Islet precursor cell (in vitro differentiated cells): ENCODE measurements at places on chromosomes 12 and 14.
A peak's percentile ranks its signal among the peaks of the same experiment; 100 is the strongest.

GRCh38 chr12:22034709-22035506, 11.1 kb upstream of the CMAS start:
- DNase-seq = no peak

DNA sequence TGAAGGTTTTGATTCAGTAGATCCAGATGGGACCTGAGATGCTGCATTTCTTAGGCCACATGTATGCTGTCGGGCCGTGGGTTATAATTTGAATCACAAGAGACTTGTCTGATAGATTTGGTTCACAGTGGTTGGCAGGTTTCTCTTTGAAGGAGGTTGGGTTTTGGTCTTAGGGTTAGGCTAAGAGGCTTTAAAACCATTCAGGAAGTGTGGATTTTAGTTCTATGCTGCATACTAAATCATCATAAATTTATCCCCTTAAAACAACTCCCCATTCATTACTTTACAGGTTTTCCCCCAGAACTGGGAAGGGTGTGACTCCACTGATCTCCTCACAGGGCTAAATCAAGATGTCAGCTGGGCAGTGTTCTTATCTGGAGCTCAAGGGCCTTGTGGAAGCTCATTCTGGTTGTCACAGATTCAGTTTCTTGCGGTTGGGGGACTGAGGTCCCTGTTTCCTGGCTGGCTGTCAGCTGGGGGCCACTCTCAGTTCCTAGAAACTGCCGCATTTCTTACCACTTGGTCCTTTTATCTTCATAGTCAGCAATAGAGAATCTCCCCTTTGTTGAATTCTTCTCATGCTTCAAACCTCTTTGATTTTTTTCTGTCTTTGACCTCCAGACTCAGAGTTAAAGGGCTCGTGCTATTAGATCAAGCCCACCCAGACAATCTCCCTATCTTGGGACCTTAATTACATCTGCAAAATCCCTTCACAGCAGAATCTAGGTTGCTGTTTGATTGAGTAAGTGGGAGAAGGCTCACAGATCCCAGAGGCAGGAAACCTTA, 20.6 kb upstream of the PCNX1 start:
- no peak for DNase-seq

DNA sequence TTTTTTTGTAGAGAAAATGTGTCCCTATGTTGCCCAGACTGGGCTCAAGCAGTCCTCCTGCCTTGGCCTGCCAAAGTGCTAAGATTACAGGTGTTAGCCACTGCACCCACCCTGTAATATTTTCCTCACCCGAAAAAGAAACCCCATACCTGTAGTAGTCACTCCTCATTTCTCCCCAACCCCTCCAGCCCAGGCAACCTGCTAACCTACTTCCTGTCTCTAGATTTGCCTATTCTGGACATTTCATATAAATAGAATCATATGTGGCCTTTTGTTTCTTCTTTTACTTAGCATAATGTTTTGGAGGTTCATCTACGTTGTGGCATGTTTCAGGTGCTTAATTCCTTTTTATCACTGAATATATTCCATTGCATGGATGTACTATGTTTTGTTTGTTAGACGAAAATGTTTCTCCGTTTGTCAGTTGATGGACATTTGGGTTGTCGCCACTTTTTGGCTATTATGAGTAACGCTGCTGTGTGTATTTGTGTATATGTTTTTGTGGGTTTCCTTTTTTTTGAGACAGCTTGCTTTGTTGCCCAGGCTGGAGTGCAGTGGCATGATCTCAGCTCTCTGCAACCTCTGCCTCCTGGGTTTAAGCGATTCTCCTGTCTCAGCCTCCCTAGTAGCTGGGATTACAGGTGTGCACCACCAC, 6.2 kb downstream of the ANKRD13A start:
- no peak for DNase-seq

GRCh38 chr12:70839544-70839943, 81.0 kb downstream of the PTPRR start:
- no peak for DNase-seq

DNA sequence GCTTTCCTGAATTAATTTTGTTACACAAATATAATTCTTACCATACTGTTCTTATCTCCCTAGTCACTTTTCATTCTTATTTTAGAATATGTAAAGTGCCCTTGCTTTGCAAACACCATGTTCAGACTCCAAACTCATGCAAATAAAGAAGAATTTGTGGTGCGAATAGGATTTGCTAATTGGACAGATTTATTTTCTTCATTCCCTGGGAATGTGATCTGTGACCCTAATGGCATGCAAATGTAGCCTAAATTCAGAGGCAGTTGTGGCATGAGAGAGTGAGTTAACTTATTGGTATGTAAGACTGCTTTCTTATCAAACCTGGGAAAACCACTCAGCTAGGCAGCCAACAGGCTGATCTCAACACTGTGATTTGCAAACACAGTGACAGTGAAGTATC, 10.0 kb downstream of the CAPZA3 start:
- peak; percentile 87 for DNase-seq
